ENCODE measurements at places on chromosomes 6 and 20.

DNA sequence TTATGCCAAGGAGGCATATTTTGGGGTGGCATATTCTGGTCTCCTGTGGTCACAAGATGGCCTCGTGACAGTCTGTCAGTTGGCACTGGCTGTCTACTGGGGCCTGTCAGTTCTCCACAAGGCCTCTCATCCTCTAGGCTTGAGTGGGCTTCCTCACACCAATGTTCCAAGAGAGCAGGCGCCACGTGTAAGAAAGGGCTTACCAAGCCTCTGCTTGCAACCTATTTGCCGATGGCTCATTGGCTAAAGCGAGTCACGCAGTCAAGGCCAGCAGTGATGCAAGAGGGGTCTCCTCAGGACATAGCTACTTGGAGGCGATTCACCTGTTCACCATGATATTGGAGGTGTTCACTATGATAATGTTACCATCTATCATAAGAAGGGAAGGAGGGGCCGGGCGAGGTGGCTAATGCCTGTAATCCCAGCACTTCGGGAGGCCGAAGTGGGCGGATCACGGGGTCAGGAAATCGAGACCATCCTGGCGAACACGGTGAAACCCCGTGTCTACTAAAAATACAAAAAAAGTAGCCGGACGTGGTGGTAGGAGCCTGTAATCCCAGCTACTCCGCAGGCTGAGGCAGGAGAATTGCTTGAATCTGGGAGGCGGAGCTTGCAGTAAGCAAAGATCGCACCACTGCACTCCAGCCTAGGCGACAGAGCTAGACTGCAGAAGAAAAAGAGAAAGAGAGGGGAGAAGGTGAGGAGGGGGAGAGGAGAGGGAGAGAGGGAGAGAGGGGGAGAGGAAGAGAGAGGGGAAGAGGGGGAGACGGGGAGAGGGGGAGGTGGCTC lies 35.3 kb downstream of the C6orf52 start:
- no peak for DNase-seq

DNA sequence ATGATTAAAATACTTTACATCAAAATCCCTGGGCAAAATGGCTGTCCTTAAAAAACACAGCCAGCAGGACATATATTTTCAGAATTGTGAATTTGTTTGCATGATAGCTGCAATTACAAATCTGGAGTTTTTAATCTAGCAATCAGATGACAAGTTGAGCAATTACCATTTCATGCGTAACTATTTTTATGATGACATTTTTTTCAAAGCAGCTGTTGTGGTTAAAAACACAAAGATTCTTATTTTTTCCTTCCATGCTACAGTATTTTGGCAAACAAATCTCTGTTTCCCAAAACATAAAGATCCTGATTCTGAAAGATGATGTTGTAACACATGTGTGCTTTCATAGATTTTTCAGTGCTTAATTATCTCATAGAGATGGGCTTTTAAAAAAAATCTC lies 90.2 kb downstream of the PHACTR1 start:
- DNase-seq: no peak

DNA sequence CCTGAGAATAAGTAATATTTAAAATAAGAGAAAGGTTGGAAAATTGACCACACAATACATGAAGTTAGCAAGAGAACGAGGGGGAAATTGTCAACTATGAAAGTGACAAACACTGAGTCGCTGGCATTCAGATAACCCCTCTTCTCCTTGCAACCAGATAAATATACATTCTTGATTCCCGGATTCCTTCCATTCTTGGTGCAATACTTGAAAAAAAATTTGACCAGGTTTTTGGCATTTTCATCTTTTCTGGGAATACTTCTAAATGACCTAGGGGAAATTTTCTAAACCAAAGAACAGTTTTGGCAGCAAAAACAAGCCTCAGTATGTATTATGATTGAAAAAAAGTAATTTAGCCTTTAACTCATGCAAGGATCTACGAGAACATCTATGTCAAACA lies 164.0 kb downstream of the PDE7B start:
- no peak for DNase-seq

- DNase-seq: no peak
Observed at GRCh38 chr6:25973923-25974555, 11.4 kb downstream of the TRIM38 start.

GRCh38 chr20:37201827-37202162 lies 22.4 kb upstream of the MROH8 start:
- DNase-seq: no peak

DNA sequence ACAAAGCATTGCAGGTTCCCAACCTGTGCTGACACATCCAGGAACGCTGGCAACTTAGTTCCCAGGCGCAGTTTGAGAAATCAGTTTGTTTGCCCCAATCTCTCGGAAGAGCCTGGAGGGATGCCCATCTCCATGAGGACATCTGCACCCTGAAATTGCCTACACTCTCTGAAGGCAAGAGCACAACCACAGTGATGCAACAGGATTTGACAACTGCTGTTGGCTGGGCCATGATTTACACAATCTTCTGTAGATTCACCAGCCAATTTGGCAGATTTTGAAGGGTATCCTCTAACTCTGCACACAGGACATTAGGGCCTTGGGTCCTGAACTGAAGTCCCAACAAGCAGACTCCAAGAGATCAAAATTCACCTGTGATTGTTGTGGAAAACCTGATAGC lies 3.4 kb downstream of the APMAP start:
- no peak for DNase-seq

DNA sequence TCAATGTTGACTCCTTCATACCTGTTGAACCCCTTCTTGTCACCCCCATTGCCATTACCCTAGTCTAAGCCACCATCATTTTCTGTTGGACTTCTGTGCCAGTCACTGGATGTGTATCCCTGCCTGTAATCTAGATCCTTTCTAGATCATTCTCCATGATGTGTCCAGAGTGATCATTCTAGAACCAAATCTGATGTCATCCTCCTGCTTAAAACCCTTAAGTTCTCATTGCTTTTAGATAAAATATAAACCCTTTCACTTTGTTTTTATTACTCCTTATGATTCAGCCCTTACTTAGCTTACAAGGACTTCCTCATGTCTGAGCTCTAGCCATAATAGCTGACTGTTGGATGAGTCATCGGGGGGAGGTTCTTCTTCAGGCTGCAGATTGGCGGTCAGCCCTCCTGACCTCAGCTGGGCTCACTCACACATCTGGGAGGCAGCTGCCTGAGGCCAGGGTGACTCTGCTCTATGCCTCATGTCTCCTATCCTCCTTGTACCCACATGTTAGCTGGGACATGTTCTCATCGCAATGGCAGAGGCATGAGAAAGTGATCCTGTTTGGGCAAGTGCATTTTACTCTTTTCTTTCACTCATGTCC lies 287.6 kb downstream of the ESR1 start:
- DNase-seq: peak; percentile 67

DNA sequence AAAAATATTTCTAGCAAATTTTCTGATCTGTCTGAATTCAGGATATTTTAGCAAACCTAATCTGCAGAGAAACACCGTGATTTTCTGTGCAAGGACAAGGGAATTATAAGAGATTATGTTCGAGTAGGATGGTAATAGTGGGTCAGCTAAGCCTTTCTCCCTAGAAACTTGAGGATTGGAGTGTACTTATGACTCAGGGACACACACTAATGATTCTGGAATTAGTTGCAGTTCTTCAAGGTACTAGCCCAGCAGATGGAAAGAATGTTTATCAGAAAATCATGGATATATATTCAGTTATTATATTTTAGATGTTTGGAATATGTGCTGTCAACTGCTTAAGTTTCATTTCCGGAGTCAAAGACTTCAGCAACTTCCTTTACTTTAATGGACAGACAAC lies 177.1 kb upstream of the MAP3K7 start:
- no peak for DNase-seq

DNA sequence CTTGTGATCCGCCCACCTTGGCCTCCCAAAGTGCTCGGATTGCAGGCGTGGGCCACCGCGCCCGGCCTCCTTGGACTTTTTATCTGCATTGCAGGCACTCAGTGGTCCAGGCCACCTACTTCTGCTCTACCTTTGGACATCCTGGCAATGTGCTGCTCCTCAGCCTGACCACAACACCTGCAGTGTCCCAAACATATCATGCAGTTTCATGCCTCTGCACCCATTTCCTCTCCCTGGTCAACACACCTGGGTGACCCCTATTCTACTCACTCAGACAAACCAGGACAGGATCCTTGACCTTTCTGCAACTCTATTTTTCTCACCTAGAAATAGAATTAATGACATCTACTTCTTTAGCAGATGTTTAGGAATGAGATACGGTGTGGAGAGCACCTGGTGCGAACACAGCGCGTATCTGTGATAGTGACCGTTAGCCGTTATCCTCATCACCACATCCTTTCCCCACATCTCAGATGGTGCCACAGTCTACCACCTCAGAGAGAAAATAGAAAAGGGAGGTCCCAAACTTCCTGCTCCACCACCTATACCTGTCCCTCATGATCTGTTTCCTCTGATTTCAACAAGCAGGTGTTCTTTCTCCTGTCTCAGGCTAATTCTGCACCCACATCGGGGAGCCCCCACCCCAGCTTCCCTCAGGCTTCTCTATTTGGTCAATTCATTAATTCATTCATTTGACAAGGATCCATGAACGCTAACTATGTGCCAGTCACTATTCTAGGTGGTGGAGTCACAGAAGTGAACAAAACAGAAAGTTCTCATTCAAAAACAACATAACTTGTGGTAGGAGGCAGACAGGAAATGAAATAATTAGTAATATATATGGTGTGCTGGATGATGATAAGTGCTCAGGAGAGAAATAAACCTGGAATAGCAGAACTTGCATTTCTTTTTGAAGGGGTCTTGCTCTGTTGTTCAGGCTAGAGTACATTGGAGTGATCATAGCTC lies 4.3 kb upstream of the BTN3A2 start:
- DNase-seq: no peak

GRCh38 chr6:96075826-96076225 lies 60.1 kb downstream of the FUT9 start:
- DNase-seq: no peak

DNA sequence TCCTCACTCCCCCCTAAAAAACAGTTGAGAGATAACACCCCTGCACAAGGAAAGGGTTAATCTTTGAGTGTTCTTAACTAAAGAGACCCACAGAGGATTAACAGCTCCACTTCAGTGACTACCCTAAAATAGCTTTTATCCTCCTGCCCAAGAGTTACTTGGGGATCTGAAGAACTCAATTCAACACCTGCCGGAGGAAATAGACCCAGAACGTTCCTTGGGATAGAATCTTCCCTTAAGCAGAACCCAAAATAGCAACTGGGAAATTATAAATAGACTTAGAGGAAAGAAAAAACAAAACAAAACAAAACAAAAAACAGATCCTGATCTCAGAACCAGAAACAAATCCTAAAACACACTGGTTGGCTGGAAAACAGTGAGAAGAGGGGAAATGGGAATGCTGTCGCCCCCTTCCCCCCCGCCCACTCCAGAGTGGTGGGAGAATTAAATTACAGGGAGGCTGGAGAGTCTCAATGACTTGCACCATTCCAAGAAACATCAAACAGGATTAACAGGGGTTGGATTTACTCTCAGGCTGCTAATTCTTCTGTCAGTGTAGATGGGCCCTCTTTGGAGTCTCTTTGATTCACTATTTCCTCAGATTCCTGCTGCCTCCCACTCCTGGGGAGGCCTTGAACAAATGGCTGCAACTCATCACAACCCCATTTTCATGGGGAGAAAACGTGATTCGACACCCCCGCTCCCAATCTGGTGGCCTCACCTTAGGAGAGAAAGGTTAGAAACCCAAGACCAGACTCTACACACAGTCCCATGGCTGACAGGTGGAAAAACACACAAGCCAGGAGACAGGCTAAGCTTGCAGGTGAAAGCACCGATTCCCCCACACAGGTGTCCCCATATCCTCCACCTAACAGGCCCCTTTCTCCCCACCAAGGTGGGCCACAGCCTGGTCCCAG lies 1.4 kb downstream of the PLAGL2 start:
- DNase-seq: no peak

DNA sequence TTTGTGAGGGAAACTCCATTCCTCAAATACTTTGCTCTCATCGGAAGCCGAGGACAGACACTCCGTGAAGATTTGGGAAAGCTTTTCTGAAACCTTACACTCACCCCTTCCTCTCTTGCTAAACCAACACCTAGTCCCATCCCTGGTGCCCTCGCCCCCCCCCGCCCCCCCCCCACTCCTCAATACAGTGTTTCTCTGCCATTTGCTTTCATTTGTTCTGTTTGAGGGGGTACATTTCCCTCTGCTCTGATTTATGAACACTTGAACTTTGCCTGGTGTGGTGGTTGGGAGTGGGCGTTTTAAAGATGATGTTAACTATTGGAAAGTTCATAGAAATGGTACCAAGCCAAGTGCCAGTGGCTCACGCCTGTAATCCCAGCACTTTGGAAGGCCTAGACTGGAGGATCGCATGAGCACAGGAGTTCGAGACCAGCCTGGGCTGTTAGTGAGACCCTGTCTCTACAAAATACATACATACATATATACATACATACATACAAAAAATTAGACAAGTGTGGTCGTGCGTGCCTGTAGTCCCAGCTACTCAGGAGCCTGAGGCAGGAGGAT lies 1.1 kb downstream of the RAB32 start:
- DNase-seq: no peak

DNA sequence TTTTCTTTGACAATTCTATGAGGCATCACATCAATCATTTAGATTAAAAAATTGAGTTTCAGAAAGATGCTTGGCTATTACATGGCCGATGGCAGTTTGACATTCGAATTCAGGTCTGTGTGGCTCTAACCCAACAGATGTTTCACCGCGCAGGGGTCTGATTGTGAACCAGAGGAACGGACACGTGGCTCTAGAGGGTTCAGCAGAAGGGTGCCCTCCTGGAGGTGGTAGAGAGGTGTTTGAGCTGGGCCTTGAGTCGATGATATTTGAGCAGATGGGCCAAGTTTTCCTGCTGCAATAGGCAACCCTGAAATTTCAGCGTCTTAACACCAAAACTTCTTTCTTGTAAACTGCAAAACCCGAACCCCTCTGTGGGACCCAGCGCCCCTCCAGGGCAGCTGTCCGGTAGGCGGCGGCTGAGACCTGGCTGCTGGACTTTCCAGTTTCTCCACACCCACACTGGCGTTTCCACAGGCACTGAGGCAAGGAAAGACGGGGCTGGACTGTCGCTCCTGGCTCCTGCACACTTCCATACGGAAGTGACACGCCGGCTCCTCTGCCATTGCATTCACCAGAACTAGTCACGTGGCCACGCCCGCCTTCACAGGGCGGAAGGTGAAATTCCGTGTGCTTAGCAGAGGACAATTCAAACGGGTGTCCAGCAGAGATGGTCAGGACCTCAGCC lies 11.3 kb upstream of the AFDN start:
- DNase-seq: no peak

GRCh38 chr20:31675828-31676608 lies 38.3 kb downstream of the COX4I2 start:
- DNase-seq: peak; percentile 74
